Suprapubic skin (tissue), 4 donors: ENCODE measurements at places on chromosomes 1 and 21. TPM values are rescaled to one million over a fixed set of nuclear protein-coding genes. Genes with fewer than 3 reads are reported as not detected.
A peak's percentile ranks its signal among the peaks of the same experiment; 100 is the strongest.

The CRABP2 gene
- 98.0 TPM for total RNA-seq

The DENND2D gene
- 30.3 TPM for total RNA-seq

The CFHR1 gene
- total RNA-seq = not detected

The P3R3URF gene
- not detected for total RNA-seq

GRCh38 chr1:219581344-219581743 lies 31.6 kb downstream of the ZC3H11B start:
- DNase-seq = no peak

DNA sequence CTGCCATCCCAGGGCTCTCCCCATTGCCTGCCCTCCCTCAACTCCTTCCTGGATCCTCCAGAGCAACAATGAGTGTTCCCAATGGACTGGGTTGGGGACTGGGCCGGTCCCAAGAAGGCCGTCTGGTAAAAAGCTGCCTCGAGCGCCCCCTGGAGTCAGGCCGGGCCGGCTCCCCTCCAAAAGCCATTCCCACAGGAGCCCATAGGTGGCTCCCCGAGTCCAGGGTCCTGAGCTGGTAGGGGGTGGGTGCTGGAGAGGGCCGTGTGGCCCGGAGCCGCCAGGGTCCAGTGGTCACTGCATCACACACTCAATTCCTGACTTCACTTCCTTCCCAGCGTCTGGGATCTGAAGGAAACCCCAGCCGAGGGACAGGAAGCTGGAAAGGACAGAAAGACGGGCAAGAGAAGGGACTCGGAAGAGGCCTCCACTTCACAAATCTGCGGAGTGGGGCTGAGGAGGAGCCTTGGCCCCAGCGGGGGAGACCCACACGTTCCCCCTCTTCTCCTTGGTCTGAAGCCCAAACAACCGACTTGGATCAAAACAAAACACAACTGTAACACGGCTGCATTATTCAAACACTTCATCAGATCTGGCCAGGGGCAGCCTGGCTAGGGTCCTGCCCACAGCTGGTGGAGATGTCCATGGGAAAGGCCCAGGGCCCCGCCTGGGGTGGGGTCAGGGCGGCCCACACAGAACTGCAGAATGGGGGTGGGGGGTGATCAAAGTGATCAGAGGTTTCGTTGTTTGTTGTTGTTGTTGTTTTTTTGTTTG lies 10.9 kb upstream of the ALDH4A1 start:
- DNase-seq = peak; percentile 90

DNA sequence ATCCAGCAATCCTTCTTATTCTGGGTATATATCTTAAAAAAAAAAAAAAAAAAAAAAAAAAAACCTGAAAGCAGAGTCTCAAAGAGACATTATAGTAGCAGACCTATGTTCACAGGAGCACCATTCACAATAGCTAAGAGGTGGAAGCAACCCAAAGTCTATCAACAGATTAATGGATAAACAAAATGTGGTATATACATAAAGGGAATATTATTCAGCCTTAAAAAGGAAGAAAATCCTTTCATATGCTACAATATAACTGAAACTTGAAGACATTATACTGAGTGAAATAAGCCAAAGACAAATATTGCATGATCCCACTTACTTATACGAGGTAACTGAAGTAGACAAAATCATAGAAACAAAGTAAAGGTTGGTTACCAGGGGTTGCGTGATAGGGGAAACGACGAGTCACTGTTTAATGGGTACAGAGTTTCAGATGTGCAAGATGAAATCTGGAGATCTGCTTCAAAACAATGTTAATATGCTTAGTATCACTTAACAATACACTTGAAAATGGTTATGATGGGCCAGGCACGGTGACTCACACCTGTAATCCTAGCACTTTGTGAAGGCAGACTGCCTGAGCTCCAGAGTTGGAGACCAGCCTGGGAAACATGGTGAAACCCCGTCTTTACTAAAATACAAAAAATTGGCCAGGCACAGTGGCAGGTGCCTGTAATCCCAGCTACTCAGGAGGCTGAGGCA lies 29.5 kb downstream of the PIK3R3 start:
- DNase-seq = no peak

DNA sequence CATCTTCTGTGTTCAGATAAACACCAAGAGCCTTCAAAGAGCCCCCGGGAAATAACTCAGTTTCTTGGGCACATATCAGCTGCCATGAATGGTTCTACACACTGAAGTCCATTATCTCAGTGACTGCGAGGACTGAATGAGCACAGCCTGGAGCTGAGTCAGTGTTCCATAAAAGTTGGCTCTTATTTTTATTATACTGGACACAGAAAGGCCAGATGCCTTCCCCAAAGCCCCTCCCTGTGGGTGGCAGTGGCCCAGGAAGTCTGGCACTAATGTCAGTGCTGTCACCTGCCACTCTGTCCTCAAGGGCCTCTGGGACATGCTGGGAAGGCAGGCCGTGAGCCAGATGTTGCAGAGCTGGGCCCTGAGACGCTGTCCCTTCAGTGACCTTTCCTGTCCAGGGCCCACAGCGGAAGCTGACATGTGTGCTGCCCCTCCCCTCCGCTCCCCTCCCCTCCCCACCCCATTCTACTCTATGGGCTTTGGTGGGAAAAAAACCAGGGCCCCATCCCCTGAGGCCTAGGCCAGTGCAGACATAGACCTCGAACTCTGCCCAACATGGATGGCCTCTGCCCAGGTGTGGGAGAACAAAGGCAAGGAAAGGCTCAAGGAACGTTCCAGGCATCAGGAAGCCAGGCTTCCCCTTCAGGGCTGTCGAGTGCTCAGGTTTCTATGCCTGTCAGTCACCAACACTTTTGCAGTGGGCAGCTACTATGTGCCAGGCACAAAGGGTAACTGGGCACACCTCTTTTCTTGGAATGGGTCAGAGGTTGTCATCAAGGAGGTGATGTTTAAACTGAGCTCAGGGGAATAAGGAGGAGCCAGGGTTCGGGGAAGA lies 22.4 kb upstream of the NPPB start:
- no peak for DNase-seq

DNA sequence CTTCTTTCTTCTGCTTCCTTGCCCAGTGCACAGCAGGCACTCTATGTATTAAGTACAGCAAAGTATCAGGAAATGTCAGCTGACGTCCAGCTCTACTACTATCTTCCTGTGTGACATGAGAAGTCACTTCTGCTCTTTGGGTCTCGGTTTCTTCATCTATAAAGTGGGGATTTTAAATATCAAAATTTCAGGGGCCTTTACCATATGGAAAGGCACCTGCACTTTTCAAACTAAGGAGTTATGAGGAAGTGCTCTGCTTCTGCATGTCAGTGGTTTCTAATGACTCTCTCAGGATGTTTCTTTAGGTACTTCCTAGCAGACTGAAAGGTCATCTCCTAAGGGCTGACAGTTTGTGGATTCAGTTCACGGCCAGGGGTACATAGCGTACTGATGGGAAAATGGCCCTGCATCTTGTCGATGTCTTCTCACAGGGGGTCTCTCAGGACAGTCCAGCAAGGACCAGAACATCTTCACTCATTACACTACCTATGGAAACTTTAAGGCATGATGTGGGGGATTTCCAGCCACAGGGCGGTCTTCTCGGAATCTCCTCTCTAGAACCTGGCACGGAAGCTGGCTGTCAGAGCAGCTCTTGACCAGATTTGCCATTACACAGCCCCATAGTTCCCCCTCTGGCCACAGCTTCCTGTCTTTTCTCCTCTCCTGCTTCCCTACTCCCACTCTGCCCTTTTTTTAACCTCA lies 42.0 kb upstream of the MTF1 start:
- DNase-seq = no peak

- DNase-seq = no peak
These were observed 210.4 kb downstream of the HIVEP3 start for GRCh38 chr1:41708332-41708731.

DNA sequence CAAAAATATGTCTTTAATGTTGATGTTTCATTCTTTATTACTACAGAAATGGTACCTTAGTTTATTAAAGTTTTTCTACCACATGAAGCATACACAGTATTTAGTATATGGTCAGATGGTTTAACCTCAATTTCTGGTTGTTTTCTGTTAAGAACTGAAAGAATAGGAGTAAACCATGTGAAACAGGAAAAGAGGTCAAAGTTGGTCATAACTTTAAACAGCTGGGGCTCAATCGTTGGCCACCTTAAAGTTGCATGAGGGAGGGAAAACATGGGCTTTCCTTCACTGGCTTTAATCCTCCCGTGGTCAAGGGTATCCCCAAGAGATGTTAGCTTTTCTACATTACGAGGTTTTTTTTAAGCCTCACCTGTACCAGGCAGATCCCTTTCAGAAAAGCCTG lies 483.3 kb upstream of the ADAMTS5 start:
- DNase-seq = no peak

DNA sequence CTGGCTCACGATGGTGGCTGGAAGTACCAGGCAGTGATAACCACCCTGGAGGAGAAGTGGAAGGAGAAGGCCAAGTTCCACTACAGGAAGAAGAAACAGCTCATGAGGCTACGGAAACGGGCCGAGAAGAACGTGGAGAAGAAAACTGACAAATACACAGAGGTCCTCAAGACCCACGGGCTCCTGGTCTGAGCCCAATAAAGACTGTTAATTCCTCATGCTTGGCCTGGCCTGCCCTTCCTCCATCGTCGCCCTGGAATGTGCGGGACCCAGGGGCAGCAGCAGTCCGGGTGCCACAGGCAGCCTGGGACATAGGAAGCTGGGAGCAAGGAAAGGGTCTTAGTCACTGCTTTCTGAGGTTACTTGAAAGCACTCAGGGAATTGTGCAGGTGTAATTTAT lies 10.8 kb downstream of the IL24 start:
- DNase-seq = no peak

DNA sequence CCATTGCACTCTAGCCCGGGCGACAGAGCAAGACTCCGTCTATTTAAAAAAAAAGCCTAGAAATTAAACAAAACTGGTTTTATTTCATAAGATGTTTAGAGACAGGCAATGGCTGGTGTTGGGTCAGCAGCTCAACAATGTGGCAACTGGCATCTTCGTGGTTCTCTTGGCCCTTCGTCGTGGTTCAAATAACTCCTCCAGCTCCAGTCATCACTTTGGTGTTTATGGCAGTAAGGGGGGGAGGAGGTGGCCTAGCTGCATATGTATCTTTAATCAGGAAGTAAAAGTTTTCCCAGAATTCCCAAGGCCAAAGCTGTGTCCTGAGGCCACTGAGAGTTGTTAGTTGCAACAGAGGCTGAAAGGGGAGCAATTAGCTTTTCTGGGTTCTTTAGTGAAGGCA lies 13.0 kb upstream of the LTN1 start:
- no peak for DNase-seq

- DNase-seq = no peak
These were observed 14.5 kb downstream of the NMNAT1 start for GRCh38 chr1:9957726-9958125.

DNA sequence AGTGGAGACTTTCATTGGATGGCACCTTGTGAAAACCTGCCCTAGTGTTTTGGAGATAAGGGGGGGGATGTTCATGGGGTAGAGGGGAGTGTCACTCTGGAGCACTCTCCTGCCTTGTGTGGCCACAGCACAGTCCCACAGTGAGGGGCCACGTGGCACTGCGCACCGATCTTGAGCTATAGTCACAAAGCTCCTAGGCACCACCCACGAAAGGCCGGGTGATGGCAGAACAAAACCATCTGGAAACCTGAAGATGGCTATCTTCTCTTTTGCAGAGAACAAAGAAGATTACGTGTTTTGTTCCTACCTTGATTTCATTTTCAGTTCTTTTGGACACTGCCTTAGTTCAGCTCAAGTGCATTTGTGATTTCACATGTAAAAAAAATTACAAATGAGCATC lies 220.6 kb downstream of the RGS7 start:
- no peak for DNase-seq

- DNase-seq = peak; percentile 63
These were observed 21.0 kb downstream of the SLC37A1 start for GRCh38 chr21:42534421-42535378.

DNA sequence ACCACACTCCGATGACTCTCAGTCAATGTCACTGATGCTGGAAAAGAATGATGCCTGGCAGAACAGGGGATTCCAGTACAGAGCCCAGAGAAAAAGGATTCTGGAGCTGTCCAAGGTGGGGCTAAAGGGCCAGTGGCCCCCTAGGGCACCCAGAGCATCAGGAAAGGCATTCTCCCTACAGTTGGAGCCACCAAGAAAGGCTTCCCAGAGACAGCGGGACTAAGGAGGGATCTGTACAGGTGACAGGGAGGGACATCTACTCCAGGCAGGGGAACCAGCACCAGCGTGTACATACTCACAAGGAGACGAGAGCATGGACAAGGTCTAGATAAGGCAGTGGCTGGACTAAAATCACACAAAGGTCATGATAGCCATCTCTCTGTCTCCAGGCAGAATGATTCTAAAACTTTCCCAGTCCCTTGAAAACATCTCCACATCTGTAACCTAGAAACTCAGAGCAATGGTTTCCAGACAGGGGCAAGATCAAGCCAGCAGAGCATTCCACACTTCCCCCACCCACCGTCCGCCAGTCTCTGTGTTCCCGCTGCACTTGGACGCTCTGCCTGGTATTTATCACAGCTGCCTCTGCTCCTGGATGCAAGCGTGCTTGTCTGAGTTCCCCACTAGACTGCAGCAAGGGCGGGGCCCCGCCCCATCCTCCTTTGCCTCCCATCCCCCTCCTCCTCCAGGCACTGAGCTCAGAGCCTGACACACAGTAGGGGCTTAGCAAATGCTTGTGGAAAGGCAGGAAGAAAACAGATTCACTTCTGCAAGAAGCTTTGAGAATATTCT lies 111.6 kb upstream of the ZC3H12A start:
- no peak for DNase-seq

DNA sequence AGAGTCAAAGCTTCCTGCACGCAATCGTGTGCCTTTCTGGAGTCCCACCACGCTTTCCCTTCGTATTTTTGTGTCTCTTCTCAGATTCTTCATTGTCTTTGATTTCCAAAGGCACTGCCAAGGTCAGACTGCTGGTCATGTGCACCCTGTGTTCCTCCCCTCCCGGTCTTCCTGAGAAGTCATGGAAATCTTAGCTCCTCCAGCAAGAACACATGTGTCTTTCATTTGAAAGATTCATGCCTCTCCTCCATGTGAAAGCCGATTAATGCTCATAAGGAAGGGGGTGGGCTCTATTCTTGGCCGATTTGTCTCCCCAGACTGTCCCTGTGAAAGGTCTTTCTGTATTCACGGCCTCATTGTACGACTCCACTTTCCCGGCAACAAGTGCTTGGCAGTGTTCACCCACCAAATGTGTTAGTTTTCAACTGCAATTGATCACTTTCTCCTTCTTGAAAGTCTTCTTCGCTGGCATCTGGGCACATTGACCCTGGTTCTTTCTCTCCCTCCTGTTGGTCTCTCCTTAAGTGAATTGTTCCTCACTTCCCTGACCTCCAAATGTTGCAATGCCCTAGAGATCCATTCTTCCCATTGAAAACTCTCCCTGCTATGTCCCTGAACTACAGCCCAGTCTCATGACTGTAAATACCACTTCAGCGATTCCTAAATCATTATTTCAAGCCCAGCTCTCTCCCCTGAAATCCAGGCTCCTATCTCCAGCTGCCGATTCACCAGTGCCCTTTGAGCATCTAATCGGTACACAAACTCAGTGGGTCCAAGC lies 25.4 kb downstream of the MX2 start:
- DNase-seq = no peak
